Esophagus squamous epithelium (tissue), 5 donors: ENCODE measurements at places on chromosomes 7 and 10. TPM values are rescaled to one million over a fixed set of nuclear protein-coding genes. Genes with fewer than 3 reads are reported as not detected.

GRCh38 chr10:131266936-131267813 is 44.3 kb downstream of the TCERG1L start:
- DNase-seq: no peak
- H3K4me1 ChIP-seq: no peaks in the 10 kb centered on the region
- no peak overlapping the region for H3K27ac ChIP-seq
- no peaks in the 10 kb centered on the region for H3K36me3 ChIP-seq
- H3K27me3 ChIP-seq: no peaks in the 10 kb centered on the region

DNA sequence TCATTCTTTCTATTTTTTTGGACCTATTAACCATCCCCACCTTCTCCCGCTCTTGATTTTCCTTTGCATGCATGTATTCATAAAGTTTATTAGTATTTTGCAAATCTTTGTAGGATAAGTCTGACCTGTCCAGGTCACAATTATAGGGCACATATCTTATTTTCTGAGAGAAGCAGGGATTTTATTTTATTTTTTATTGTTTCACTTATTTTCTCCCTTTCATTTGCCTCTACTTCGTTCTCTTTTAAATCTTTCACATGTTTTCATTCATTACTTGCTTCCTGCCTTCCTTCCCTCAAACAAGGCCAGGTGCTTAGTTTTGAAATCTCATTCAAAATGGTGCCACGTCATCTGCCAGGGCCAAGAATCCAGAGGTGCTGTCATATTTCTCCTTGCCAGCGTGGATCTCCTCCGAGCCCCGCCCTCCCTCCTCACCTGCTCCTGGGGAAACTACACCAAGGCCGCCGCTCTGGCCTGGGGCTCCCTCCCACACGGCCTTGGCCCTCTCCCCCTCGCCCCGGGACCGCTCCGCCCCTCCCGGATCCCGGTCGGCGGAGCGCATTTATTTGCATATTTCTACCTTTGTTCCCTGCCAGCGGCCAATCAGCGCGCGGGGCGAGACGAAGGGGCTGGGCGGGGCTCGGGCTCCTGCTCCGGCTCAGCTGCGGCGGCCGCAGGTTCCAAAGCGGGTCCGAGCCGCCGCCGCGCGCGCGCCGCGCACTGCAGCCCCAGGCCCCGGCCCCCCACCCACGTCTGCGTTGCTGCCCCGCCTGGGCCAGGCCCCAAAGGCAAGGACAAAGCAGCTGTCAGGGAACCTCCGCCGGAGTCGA is at the start of gene TSPAN13:
TSS of gene TSPAN13 (plus strand) at position 654 of the 830 bp plus-strand sequence. CDS start 213 bp downstream, outside the sequence.
- H3K27ac ChIP-seq: peak within 1 kb of the TSS; percentile 57
- peaks cover 3% of the 10 kb centered on the region for H3K4me1 ChIP-seq
- peak; percentile 46 for DNase-seq
- peak within 1 kb of the TSS; percentile 71 for H3K4me3 ChIP-seq
- peaks cover 14% of the 10 kb centered on the region for H3K27me3 ChIP-seq

GPC2 gene
- total RNA-seq: not detected

GRCh38 chr10:86955501-86956194 is 1.8 kb downstream of the MMRN2 start:
- H3K27me3 ChIP-seq: no peaks in the 10 kb centered on the region
- no peak for DNase-seq
- H3K27ac ChIP-seq: peak overlapping the region; percentile 71
- H3K4me3 ChIP-seq: peak overlapping the region; percentile 41
- no peaks in the 10 kb centered on the region for H3K36me3 ChIP-seq

GRCh38 chr10:110972231-110973134 is 53.1 kb downstream of the SHOC2 start:
- no peaks in the 10 kb centered on the region for H3K4me1 ChIP-seq
- no peak overlapping the region for H3K27ac ChIP-seq
- no peak overlapping the region for H3K4me3 ChIP-seq
- H3K36me3 ChIP-seq: no peaks in the 10 kb centered on the region
- H3K27me3 ChIP-seq: no peaks in the 10 kb centered on the region

KIF11 gene
- total RNA-seq: 7.4 TPM

DNA sequence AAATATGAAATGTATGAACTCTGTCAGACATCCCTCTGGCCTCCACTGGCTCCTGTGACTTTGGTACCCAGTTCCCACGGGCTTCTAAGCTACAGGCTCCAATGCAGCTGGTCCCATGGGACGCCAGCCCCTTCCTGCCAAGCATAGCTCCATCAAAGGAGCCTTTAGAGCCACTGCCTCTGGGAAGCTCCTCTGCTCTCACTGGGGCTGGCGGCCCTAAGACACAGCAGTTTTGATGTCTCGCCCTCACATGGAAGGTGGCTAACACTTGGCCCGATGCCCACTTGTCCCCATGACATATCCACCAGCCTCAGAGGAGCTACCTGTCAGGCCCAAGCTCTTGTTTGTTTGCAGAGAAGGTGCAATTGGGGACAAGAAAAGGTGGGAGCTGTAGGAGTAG is 453.7 kb upstream of the LRRN3 start:
- H3K27ac ChIP-seq: no peak overlapping the region
- no peaks in the 10 kb centered on the region for H3K27me3 ChIP-seq
- no peak overlapping the region for H3K4me3 ChIP-seq
- no peaks in the 10 kb centered on the region for H3K36me3 ChIP-seq

DNA sequence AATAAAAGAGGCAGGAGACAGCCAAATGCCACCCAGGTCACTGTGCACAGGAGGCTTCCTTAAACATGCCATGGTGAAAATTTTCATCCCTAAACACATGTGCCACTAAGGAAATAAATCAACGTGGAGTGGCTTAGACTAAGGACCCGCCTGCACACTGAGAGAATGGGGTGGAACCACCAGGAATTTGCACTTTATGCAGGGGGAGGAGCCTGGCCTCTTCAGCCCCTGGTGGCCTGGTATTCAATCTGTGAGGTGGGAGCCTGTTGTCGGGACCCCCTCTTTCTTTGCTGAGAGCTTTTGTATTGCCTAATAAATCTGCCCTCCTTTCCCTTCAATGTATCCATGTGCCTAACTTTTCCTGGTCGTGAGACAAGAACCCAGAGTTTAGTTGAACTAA is 204.6 kb upstream of the NRP1 start:
- no peaks in the 10 kb centered on the region for H3K36me3 ChIP-seq
- no peak overlapping the region for H3K27ac ChIP-seq
- no peaks in the 10 kb centered on the region for H3K27me3 ChIP-seq
- DNase-seq: no peak
- H3K4me1 ChIP-seq: no peaks in the 10 kb centered on the region

PRR15 gene
- total RNA-seq: 0.56 TPM

GRCh38 chr7:101506531-101506930 is 122.6 kb downstream of the MYL10 start:
- no peak for DNase-seq
- no peaks in the 10 kb centered on the region for H3K36me3 ChIP-seq
- H3K27me3 ChIP-seq: peaks cover 44% of the 10 kb centered on the region
- H3K4me3 ChIP-seq: no peak overlapping the region
- H3K4me1 ChIP-seq: no peaks in the 10 kb centered on the region

DMBT1 gene
- not detected for total RNA-seq

- H3K36me3 ChIP-seq: no peaks in the 10 kb centered on the region
- H3K27ac ChIP-seq: no peak overlapping the region
- H3K4me1 ChIP-seq: no peaks in the 10 kb centered on the region
- DNase-seq: no peak
Measured at GRCh38 chr7:107057474-107057833, 12.9 kb downstream of the PRKAR2B start.

EPHA1 gene
- 67.3 TPM for total RNA-seq

CDK5 gene
- total RNA-seq: 5.1 TPM

- DNase-seq: no peak
- no peaks in the 10 kb centered on the region for H3K36me3 ChIP-seq
- H3K4me3 ChIP-seq: no peak overlapping the region
- peaks cover 4% of the 10 kb centered on the region for H3K4me1 ChIP-seq
- no peak overlapping the region for H3K27ac ChIP-seq
- H3K27me3 ChIP-seq: no peaks in the 10 kb centered on the region
Measured at GRCh38 chr10:32105782-32106382, 49.7 kb upstream of the KIF5B start.
